Stimulated activated CD4-positive, alpha-beta T cell treated with anti-CD3 and anti-CD28 coated beads, Interleukin-1b, Interleukin-23, amount 100 ng/mL, for 1 hour (primary cell): ENCODE measurements at places on chromosomes 12 and 14.
A peak's percentile ranks its signal among the peaks of the same experiment; 100 is the strongest.

DNA sequence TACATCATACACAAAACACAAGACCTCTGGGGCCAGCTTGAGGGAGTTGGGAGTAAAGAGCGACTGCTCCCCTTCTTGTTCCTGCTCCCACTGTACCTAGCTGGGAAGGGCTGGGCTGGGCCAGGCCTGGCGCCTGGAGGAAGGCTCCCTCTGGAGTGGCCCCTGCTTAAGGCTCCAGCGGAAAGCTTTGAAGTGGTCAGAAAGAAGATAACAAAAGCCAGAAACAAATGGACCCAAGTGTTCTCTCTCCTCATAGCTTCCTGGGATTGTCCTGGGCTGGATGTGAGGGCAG is 25.3 kb downstream of the PRPF40B start:
- no peak for DNase-seq

GRCh38 chr12:112115259-112116045 is 6.9 kb upstream of the NAA25 start:
- DNase-seq, result no peak

GRCh38 chr12:77062846-77063461 is 2.4 kb downstream of the E2F7 start:
- DNase-seq, result no peak

DNA sequence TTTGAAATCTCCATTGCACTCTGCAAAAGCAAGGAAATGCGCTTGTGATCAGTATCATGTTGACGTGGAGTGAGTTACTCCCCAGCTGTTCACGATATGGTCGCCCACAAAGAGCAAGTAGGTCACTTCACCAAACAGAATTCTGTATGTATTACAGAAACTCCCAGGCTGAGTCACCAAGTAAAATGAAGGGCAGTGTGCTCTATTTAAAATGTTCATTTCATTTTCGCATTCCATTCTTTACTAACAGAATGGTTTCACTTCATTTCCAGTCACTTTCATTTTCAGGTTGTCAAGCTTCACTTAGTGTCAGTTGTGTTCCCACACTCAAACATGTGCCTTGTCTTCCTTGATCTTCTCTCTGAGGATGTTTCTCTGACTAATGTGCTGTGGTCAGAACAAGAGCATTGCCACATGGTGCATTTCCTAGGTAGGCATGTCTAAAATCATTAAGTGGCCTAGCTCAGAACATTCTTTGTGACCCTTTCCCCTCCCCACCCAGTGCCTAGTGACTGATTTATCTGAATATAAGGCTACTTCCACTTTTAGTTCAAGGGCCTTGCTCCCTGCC is 391.2 kb downstream of the RAD51B start:
- DNase-seq, result peak; percentile 9

- DNase-seq, result no peak
These were observed 21.3 kb downstream of the FBXO21 start for GRCh38 chr12:117168976-117169375.

- no peak for DNase-seq
These were observed 45.3 kb upstream of the PLBD1 start for GRCh38 chr12:14612898-14613445.

DNA sequence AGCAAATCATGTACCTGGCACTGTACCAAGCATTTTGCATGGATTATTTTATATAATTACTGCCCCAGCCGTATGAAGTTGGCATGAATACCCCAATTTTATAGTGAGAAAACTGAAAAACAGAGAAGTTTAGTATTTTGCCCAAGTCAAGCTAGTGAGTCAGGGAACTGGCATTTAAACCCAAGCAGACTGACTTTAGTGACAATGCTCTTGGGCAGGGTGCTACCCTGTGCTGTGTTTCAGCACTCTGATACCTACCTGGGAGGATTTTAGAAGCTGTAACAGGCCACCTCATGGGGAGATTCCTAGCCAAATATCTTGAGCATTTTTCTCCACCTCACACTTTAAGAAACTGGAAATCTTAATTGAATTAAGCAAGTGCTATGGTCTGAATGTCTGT is 98.1 kb upstream of the MAX start:
- no peak for DNase-seq
